ENCODE measurements at places on chromosomes 11 and 22.

DNA sequence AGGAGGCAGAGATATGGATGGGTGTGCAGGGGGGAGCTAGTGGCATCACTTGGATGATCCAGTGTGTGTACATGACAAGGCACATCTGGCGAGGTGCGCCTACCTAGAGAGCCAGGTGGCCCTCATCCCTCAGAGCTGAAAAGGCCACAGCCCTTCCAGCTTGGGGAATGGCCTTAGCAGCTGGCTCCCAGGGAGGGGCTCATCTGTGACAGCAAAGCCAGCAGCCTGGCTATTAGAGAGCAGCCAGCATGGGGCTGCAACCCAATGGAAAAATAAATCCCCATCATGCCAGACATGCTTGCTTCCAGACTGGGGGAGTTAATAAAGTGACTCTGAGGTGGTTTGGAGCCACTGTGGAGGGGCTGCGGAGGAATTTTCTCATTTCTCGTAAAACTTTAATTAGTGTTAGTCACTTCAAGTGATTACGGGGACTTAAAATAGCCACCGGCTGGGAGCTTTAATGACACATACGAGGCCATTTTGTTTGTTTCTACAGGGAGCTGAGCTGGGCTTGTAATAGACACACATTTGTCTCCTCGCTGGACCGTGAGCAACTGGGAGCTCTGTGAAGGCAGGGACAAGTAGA is 111.2 kb upstream of the ALX4 start:
- ATAC-seq, result no peak

GRCh38 chr22:24046024-24046423 is 34.9 kb downstream of the CABIN1 start:
- ATAC-seq, result peak; percentile 35

- peak; percentile 34 for ATAC-seq
Measured at GRCh38 chr22:23763579-23763945, 772 bp downstream of the C22orf15 start.

- peak; percentile 95 for ATAC-seq
Measured at GRCh38 chr11:62402226-62402959, 16.4 kb upstream of the SCGB1A1 start.

DNA sequence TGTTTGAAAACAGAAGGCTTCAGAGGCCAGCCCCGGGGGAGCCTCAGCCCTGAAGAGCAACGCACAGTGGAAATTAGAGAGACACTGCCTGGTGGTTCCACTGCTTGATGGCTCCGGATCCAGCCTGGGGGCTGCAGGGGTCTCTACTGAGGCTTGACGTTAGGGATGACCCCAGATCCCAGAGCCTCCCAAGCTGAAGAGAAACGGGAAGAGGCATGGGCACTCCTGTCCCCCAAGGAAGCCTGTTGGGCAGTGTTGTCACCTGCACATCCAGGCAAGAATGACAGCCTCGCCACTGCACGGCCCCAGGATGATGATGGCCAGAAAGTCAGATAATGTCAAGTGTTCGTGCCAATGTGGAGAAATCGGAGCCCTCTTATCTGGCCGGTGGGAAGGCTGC is 56.8 kb upstream of the FGF3 start:
- ATAC-seq, result no peak

DNA sequence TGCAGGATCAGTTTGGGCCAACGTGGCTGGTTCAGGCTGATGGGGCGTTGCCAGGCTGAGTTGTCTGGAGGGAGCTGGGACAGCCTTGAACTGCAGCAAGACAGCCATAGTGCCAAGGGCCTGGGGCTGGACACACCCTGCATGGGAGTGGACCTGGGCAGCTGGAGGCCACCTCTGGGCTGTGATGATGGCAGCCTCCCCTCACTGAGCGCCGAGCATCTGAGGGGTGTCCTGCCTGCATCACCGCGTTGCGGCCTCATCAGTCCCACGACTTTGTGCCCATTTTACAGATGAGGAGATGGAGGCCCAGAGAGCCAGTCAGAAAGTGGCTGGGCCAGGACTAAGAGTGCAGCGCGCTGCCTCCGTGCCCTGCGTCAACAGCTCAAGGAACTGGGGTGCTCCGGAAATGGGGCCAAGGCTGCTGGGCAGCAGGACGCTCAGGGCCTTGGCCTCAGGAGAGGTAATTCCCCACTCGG is 590 bp upstream of the TSPO start:
- ATAC-seq, result peak; percentile 3

GRCh38 chr22:40567106-40567505 is 69.4 kb downstream of the MRTFA start:
- ATAC-seq, result no peak

DNA sequence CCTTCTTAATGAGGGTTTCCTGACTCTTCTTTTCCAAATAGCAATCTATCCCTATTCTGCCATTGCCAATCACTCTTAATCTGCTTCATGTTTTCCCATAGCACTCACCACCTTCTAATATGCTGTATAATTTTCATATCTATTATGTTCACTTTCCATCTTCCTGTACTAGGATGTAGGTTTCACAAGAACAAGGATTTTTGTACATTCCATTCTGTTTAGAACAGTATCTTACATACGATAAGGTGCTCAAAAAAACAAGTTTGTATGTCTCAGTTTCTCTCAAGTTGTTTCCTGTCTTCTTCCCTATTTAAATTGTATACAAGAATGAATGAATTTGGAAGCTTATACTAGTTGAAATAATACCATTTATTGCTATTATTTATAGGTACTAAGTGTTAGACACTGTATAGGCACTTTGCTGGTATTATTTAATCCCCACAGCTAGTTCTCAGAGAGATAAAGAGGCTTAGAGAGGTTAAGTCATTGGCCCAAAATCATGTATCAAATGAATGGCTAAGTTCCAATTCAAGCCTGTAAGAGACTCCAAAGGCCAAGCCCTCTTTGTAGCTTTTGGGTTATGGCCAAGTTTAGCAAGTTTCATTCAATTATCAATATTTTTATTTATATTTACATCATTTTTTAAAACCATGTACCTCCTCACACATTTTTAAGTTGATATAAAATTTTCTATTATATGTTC is 134.7 kb downstream of the PAX6 start:
- ATAC-seq, result no peak
